ENCODE measurements at places on chromosomes 2 and 18.

DNA sequence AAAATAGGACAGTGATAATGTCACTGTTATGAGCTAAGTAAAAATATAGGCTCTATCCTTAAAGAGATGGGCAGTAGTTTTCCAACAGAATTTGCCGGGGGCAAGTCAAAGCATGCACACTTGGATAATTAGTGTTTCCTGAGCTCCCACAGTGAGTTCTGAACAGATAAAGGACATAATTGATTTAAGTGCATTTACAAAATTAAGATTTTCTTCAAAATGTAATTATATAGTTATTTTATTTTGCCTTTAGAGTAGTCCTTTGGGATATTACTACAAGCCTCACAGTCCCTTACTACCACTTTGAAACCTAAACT is 107.6 kb downstream of the RAPGEF4 start:
- no peak for DNase-seq

DNA sequence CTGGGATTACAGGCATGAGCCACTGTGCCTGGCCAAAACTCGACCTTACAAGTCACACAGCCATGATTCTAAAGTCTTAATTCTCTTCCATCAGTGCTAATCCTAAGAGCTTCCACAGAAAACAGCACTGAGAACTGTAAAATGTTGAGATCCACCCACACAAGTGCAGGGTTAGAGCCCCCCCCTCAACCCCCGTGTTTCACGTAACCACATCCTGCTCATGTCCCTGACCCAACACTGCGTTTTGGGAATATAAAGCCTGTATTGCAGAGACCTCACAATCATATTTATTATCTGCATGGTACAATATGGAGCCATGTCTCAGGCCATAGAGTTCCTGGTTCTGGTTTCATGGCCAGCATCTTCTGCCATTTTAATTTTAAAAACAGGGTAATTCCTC is 110.8 kb downstream of the GBX2 start:
- DNase-seq: no peak

DNA sequence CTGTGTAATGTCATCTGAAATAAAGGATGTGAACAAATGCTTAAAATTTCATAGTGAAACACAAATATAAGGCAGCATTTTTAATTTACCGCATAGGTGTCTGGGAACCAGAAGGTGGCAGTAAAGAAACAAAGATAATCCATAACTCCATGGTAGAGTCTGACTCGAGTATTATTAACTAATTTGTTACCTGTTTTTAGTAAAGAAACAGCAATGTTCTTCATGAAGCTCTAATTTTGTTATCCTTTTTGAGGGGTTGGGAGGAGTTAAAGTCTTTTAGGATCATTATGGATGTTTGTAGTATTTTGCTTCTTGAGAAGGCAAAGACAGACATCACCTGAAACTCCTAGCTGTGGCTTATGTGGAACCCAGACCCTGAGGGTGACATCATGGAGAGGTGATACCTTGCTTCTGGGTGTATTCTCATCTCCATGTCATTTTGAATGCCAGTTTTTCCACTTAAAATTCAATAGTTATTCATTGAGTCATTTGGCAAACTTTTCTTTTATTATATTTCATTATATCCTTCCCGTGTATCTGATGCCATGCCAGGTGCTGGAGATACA is 286.2 kb upstream of the EPAS1 start:
- peak; percentile 16 for DNase-seq

DNA sequence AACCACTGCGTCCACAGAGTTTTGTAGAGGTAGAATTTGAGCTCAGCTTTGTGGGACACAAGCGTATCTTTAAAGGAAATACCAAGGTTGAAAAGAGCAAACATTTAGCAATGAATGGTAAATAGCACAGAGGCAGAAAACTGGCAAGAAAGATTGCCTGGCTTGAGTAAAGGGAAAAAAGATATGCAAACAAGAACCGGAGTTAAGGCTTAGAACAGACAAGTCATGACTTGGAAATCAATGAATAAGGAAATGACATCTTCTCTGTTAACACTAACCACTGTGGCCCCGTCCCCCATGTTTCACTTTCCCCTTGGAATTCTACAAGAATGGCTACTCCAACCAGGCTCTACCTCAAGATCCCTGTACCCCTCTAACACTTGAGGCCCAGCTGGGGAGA is 3.8 kb downstream of the STAM2 start:
- no peak for DNase-seq

DNA sequence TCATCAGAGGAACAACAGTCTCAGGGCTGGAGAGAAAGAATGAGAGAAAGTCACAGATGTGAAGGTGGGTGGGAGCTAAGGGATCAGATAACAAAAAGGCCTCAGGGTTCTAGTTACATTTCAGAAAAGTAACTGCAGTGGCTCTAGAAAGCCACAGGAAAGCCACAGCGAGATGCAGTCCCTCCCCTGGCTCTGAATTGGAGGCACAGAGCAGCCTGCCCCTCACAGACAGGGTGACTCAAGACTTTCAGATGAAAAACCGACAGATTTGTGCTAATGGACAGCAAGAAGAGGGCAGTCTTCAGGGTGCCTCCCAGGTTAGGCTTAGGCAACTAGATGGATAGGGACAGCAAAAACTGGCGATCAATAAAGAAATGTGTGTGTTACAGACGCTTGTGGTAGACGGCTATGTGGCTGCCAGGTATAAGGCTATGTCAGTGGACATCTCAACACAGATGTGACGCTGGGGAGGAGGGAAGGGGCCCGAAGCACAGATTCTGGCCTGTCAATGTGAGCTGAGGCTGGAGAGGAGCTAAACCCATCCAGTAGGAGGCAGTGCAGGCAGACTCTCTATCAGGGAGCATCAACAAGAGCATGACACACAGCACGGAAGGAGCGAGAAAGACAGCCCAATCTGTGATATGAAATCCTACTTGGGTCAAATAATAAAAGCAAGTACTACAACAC is 26.2 kb downstream of the UNC50 start:
- no peak for DNase-seq

- no peak for DNase-seq
These were observed 6.6 kb downstream of the DLX2 start for GRCh38 chr2:172095905-172096625.

DNA sequence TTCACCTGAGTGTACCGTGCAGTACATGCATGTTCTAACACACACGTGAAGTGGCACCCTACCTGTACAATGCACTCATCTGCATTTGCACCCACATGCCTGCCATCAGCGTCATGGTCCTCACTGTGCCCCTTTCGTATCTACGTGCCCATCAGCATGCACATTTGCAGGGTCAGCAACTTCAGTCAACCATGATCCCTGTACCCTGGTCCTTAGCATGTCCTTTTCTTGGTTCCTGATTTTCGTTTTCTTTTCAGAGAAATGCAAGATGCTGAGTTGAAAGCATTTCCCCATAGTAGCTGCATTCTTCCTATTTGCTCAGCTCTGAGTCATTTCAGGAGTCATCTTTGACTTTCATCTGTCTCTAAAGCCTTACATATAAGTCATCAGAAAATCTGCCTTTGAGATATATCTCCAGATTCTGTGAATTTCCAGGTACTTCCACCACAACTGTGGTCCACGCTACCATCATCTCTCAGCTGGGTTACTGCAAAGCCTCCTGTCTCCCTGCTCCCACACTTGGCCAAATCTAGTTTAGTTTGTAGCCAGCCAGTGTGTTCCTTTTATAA is 14.7 kb upstream of the PUM2 start:
- DNase-seq: no peak

GRCh38 chr2:3738454-3738853 is 35.1 kb downstream of the DCDC2C start:
- DNase-seq: peak; percentile 13

DNA sequence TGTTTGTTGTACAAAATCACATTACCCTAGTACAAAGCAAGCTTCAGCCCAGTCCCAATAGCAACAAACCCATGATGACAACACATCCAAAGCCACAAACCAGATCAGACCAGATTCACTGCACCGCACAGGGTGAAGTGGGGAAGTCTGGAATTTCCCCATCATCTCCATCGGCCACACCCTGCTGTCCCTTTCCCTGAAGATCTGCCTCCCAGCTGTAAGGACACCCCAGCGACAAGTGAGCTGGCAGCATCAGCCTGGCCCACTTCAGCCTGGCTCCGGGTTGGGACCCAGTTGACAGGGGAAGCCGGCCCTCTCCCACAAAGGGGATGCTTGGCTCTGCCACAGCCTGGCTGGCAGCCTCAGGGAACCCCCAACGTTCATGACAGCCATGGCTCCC is 207.6 kb downstream of the MGAT5 start:
- no peak for DNase-seq

DNA sequence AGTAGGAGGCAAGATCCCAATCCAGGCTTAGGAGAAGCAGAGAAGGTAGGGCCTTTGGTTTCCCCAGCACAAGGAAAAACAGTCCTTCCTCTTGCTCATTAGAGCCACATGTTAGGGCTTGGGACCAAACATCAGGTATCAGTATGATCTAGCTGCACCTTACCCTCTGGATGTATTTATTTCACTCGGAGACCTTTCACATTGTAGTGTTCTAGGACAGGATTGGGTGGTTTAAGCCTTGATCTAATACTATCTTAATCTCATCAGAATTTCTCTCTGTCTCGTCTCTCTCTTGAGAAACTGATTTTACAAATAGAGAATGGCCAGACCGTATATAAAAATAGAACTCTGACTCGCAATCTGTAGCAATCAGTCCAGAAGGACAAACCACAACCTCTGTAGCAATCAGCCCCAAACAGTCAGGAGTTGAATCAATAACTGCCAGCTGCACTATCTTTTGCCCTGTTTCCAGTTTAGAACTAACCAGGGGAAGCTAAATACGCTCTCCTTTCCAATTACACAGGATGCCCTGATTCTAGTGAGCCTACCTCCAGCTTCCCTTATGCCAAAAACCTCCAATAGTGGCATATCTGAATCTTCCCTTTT is 207.1 kb downstream of the TDRD15 start:
- no peak for DNase-seq

- no peak for DNase-seq
These were observed 72.5 kb downstream of the DNMT3A start for GRCh38 chr2:25269233-25269632.

GRCh38 chr2:148965623-148966437 is 72.7 kb upstream of the LYPD6B start:
- no peak for DNase-seq

DNA sequence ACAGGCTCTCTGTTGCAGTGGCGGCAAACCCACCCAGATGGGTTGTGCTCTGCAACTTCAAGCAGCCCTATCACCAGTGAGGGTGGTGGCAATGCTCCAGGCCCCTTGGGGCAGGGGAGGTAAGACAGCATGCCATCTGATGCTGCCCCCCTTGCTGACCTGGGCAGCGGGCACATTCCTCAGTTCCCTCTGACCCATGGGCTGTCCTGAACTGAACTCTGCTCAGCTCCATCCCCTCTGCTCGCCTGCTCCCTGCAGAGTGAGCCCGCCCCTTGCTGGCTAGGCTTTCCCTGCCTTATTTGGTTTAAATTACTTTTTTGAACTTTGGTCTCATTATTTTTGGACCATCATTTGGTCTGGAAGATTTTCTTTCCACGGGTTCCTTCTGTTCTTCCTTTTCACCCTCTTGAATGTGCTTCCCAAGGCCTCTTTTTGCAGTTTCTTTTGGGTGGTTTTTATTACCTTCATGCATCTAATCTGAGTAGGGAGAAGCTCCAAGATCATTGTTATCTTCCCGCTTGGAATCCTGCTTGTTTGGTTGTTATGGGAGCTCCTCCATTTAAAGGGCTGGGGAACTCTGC is 565.4 kb downstream of the TNS1 start:
- DNase-seq: no peak

DNA sequence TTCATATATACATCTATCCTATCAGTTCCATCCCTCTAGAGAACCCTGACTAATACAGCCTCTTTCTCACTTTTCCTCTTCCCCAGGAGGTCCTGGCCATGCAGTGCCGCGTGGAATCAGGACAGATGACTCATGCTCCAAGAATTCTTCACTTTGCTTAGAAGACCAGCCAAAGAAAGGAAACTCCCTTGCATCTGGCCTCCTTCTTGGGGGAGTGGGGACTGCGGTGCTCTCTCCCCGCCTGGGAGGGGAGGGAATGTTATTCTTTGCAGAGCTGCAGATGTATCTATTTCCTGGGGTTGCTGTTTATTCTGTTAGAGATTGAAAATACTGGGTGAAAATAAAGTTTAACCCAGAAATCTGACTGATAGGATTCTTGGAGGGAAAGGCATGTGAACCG is 111.5 kb upstream of the SH3BP4 start:
- DNase-seq: no peak

DNA sequence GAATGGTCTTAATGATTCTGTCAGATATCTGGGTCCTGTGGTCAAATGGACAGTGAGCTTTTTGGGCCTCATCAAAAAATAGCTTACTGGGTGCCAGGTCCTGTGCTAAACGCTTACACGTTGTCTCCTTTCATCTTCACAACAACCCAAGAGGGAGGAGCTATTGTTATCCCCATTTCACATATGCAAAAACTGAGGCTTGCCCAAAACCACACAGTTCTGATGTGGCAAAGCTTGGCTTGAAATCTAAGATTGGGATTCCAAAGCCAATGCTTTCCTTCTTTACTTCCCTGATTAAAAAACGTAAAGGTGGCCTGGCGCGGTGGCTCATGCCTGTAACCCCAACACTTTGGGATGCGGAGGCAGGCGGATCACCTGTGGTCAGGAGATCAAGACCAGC is 69.3 kb downstream of the ACTR2 start:
- DNase-seq: no peak

GRCh38 chr2:191844706-191845105 is 2.2 kb downstream of the CAVIN2 start:
- DNase-seq: no peak

DNA sequence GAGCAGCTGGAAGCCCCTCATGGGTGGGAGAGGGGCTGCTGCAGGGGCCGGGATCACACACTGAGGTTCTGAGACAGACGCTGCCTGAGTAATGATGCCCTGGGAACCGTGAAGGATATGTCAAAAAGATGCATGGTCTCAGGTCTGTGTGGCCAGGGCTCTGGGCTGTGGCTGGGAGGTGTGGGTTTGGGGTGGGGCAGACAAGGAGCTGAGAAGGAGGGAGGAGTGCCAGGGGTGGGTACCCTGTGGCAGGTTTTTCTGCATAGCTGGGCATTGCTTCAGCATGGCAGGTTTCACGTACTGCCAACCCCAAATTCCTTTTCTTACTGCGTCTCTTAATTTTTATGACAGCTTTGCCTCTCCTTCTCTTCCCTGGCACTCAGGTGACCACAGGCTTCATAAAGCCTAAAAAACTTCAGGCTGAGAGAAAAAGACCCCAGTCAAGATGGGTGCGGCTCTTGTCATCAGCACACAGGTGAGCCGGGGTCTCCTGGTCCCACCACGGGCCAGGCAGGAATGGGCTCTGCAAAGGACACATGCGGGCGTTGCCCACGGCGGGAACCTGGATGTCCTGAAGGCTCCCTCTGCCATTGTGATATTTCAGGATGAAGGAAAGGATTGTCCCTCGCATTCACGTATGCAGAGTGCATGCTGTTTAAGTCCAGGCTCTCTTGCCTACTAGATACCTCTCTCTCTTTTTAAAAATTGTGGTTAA is 18.0 kb downstream of the MALL start:
- DNase-seq: no peak

GRCh38 chr2:72973566-72974435 is 56.5 kb downstream of the EMX1 start:
- no peak for DNase-seq
